ENCODE measurements at places on chromosomes 7 and 10.

DNA sequence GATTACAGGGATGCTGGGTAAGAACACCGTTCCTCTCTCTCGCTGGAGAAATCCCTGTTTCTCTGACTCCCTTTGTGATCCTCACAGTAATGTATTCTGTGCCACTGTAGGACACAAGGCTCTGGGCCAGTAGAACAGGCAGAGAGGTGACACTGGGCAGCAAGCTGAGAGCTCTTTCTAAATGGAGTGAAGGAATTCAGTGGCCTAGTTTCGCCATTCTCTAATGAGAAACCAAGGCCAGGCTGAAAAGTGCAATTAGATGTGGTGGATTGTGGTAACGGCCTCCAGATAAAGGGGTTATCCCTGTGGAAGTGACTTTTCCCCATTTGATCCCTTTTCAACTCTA lies 12.8 kb downstream of the KCTD7 start:
- DNase-seq = no peak

GRCh38 chr10:21208666-21209316 lies 311.7 kb upstream of the NEBL start:
- no peak for DNase-seq

DNA sequence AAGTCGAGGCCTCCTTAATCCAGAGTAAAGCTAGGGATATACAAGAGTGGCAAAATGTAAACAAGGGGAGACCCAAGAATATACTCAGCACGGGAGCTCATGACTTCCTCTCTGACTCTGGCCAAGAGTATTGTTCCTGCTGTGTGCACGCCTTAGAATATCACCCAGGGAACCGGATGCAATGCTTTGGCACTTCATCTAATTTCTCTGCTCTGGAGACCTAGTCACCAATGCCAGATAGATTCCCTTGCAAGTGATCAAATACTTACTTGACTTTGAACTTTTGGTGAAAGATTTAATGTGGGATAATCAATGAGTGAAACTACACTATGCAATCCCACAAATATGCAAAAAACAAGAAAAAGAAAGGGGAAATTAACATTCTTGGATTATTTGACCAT lies 695.5 kb downstream of the INHBA start:
- no peak for DNase-seq

GRCh38 chr10:79328737-79329504 lies 18.3 kb upstream of the PPIF start:
- no peak for DNase-seq

- DNase-seq = no peak
Observed at GRCh38 chr7:3892157-3892556, 591.1 kb downstream of the SDK1 start.

GRCh38 chr10:89295597-89295996 lies 6.2 kb upstream of the IFIT2 start:
- no peak for DNase-seq

- no peak for DNase-seq
Observed at GRCh38 chr10:119282446-119282845, 75.1 kb downstream of the GRK5 start.

DNA sequence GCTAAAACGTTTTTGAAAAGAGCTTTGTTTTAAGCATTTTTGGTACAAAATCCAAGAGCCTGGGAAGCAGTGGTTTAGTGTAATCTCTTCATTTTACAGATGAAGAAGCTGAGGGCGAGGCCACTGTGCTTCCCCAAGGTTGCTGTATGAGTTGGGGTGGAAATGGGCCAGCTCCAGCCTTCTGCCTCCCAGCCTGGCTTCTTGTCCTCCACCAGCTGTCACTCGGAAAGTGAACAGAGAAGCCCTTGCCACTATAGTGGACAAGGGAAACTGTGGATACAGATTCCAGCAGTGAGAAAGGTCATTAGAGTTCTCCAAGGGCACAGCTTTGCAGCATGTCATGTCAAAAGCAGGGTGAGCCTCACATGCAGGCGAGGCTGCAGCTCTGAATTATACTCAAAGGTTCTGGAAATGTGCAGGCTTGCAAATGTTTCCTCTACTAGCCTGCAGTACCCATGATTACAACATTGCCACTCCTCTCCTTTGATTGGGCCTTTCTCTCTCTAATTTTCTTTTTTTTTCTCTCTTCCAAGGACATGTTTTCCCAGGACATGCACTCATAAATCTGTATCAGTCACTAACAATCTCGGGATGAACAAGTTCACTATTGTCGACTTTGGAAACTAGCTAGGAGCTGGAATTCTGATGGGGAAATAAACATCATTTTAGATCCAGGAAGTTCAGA lies 33.0 kb downstream of the BAMBI start:
- no peak for DNase-seq

- peak; percentile 33 for DNase-seq
Observed at GRCh38 chr7:111029574-111030251, 61.2 kb upstream of the LRRN3 start.

- no peak for DNase-seq
Observed at GRCh38 chr10:33524966-33525365, 190.5 kb upstream of the NRP1 start.

DNA sequence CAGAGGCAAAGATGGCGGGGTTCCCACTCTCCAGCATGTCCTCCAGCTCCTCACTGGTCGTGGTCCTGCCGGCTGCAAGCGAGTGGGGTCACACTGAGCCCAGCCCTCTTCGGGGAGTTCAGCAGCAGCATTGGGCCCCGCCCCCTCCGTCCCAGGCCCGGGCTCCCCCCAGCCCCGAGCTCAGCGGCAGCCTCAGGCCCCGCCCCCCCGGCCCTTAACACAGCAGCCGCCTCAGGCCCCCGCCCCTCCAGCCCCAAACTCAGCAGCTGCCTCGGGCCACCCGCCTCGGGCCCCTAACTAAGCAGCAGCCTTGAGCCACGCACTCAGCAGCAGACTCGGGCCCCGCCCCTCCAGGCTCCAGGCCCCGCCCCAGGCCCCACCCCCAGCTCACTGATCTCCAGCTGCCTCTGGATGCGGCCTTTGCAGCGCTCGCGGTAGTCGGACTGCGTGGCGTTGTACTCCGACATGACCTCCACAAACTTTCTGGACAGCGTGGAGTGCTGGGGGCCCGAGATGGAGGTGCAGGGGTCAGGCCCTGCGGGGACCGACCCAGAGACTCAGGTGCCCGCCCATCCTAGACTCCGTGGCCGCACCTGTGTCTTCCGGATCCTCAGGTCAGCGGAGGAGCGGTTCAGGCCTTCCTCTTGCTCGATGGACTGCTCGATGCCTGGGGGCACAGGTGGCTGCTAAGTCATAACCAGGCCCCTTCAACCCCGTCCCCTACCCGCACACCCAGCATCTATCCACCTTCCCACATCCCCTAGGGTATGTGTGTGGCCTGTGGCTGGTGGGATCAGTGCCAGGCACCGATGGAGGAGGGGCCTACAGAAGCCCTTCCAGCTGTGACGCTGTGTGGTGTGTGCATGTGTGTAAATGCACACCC lies 15.5 kb downstream of the STX1A start:
- no peak for DNase-seq

DNA sequence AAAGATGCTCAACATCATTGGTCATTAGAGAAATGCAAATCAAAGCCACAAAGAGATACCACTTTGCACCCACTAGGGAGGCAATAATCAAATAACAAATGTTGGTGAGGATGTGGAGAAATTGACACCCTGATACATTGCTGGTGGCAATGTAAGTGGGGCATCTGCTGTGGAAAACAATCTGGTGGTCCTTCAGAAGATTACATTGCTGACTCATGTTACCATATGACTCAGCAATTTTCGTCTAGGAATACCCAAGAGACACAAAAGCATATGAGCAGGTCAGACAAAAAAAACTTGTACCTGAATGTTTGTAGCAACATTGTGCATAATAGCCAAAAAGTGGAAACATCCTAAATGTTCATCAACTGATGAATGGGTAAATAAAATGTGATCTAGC lies 4.9 kb upstream of the CLDN3 start:
- DNase-seq = no peak

DNA sequence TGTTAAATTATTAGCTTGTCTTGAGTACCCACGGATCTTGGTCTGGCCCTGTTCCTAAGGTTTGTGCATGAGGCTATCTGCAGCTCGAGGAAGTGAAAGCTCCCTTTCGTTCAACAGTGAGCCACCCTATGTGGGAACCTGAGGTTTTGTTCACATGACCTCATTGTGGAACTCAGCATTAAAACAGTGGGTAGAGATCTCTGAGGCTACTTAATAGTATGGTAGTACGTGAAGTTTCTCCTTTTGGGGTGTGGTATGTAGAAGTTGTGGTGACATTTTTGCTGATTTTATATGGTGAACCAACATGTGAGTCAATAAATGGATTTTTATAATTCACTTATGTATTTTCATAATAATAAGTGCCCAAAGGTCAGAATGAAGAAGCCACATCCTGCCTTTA lies 252.7 kb upstream of the FERD3L start:
- no peak for DNase-seq

DNA sequence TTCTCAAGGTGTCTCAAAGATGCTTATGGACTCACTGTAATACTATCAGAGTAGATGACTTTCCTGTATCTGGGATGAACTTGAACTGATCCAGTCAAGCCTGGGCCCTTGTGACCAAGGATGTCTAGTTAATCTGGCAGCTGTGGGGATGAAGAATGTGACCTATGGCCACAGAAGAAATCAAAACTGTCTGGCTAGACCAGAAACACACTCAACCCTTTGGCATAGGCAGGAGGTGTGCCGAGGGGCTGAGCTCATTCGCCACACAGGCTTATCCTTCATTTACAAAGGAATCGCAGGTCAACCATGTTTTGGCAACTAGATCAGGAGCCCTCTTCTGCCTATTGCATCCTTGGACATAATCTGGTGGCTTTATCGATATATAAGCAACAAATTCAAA lies 110.6 kb downstream of the ATXN7L1 start:
- DNase-seq = no peak

- DNase-seq = no peak
Observed at GRCh38 chr7:114979803-114980507, 58.1 kb downstream of the MDFIC start.

- DNase-seq = no peak
Observed at GRCh38 chr7:131482800-131483199, 73.6 kb downstream of the PODXL start.

GRCh38 chr7:37669818-37670217 lies 13.7 kb upstream of the GPR141 start:
- DNase-seq = no peak

DNA sequence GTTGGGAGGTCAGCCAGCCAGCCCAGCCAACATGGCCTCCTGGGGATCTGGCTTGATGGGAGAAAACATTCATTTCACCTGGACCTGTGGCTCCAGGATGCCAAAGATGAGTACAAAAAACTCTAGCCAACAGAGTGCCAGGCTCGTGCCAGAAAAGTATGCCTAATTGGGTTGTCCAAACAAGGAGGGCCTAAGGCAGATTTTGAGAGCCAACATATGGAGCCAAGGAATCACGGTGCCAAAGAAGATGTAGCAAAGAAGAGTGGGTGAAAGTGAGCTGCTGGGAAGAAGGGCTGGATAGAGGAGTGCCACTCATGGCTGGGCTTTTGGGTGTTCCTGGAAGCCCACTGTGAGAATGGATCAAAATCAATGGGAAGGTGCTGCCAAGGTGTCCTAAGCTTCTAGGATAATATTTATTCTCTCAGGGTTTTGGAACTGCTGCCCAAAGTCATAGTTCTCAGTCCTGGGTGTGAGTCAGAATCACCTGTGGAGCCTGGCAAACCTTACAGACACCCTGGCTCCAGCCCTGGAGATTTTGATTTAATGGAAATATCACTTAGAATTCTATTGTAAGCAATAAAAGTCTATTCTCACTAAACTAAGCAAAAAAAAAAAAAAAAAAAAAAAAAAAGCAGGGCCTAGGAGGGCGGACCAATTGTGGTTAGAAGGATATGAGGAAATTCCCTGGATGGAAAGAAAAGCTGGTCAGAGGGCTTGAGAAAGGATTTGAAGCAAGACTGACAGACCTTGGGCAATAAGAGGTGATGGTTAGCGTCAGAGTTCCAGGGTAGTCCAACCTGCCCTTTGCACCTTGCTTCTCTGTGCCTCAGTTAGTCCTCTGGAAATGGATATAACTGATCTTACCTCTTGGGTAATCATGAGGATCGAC lies 182.2 kb upstream of the PRR15 start:
- no peak for DNase-seq

DNA sequence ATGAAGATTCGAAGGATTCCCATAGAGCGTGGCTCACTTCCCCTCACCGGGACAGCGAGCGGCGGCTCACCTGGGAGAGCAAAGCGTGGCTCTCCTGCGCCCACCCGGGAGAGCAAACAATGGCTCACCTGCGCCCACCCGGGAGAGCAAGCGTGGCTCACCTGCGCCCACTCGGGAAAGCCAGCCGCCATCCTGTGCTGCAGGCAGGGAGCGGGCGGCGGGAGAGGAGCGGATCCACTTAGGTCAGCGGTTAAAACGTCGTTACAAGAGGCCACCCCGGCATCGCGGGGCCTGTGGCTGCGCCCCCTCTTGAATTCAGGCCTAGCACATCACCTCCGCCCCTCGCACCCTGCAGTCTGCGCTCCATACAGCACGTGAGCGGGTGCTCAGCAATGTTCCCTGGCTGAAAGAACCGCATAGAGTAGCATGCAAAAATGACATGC lies 461 bp upstream of the FIGNL1 start:
- peak; percentile 42 for DNase-seq

GRCh38 chr7:150945853-150946420 lies 32.2 kb downstream of the KCNH2 start:
- peak; percentile 15 for DNase-seq

- no peak for DNase-seq
Observed at GRCh38 chr10:38025283-38025682, 14.8 kb downstream of the ZNF33A start.

GRCh38 chr7:129501760-129502707 lies at the start of gene SMKR1:
Gene SMKR1 (plus strand): TSS chr7:129502531. CDS start chr7:129502825, 294 bp downstream.
- peak; percentile 93 for DNase-seq

DNA sequence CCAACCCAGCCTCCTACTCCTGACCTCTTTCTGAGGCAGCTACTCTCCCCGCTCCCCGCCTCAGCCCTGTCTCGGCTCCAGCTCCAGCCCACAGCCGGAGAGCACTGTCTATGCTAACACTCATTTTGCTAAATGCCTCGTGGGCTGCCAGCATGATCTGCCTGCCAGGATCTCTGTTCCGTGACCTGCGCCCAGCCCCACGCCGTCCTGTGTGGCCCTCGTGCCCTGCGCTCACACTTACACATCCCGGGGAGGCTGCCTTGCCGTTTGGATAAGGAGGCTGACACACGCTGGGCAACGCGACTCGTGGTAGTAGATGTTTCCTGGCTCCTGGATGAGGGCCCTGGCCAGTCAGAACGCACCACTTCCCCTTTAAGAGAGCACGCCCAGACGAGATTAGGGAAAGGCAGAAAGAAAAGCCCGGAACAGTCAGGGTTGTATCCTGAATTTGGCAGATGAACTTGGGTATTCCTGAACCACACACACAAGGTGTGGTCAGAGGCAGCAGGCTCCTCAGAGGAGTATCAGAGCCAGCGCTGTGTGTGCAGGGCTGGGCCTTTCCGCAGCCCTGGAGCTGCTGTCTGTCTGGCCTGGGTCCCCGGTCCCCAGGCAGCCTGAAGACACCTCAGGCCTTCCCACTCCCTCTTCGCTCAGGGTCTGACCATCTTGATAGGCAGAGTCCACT lies 97.7 kb upstream of the EFCAB10 start:
- DNase-seq = no peak

DNA sequence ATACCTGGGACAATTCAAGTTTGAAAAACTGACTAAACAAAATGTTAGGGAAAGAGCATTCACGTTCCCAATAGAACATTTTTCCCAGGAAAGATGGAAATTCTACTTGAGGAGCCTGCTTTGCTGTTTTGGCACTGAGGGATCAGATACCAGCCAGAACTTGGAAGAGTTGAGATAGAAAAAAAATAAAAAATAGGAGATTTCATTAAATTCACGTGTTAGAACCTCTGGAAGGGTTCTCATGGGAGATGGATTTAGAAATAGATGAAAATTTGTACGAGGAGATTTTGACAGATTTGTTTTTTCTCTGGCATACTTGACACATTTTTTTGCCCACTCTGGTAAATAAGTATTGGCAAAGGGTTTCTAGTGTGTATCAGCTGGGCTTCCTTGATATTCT lies 63.7 kb downstream of the CELF2 start:
- no peak for DNase-seq
